ENCODE measurements at places on chromosomes 12 and 14.

DNA sequence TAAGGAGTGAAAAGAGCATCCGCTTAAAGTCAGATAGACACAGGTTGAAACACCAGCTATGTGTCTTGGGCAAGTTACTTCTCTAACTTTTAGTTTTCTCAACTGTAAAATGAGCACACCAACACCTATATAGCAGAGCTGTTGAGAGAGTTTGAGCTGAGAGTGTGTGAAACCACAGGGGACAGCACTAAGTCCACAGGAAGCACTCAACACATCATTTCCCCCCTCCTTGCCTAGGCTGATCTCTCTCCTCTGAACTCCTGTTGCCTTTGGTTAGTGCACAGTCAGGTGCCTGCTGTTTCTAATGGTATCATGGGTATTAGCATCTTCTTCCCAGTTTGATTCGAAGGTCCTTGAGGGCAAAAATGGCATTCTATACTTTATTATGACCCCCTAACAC, 176.7 kb downstream of the DPF3 start:
- DNase-seq = no peak

DNA sequence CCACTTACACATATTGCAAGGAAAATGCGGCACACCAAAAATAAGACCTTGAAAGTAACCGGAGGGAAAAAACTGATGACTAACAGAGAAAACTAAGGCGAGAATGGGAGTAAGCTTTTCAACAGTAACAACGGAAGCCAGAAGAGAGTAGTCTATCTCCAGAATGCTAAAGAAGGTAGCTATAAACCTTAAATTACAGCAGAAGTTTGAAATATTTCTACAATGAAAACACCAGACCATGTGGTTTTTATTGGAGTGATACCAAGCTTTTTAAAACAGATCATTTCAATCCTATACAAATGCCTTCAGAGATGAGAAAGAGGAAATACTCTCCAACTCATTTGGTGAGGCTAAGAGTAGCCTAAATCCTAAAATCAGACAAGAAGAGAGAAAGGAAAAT, 209.5 kb downstream of the ANO6 start:
- no peak for DNase-seq

- no peak for DNase-seq
These were observed 76.6 kb downstream of the DCAF5 start for GRCh38 chr14:69076341-69076740.

DNA sequence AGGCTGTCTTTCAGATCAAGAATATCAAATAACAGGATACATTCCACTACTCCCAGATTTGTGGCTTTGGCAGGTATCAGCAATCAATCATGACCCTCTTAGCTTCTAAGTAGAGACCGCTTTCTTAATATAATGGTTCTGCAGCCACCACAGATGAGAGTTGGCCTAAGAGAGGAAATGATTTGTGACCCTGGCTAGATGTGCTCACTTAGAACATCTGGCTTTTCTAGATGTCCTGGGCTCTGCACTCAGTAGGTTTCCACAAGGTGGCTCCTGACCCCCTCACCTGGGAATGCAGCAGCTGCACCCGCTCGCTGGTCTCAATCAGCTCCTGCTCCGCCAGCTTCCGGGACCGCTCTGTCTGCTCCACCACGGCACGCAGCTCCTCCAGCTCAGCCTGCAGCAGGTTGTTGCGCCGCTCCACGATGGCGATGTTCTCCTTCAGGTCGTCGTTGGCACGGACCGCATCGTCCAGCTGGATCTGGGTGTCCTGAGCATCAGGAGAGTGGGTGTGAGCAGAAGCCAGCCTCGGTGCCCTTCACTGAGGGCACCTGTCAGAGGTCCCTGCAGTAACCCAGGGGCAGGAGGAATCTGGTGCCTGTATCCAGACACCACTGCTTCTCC, 8.9 kb downstream of the CMTM5 start:
- DNase-seq = no peak

GRCh38 chr12:108854451-108855283, 2.7 kb downstream of the SSH1 start:
- DNase-seq = peak; percentile 78

DNA sequence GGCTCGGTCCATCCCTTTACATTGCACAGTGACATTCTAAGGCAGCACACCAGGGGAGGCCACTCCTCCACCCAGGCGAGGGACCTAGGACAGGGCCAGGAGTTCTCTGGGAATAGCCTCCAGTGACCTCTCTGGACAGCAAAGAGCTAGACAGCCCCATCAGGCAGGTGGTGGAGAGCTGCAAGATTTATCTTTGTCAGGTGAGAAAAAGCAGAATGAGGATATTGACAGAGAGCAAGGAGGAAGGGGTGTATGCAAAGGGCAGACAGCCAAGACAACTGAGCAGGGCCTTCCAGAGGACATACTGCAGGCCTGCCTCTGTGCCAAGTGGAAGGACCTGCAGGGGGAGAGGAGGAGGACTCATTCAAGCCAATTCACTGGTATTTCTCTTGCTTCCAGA, 112.4 kb upstream of the MAX start:
- no peak for DNase-seq

GRCh38 chr12:52398176-52398575, 8.0 kb downstream of the KRT82 start:
- no peak for DNase-seq

DNA sequence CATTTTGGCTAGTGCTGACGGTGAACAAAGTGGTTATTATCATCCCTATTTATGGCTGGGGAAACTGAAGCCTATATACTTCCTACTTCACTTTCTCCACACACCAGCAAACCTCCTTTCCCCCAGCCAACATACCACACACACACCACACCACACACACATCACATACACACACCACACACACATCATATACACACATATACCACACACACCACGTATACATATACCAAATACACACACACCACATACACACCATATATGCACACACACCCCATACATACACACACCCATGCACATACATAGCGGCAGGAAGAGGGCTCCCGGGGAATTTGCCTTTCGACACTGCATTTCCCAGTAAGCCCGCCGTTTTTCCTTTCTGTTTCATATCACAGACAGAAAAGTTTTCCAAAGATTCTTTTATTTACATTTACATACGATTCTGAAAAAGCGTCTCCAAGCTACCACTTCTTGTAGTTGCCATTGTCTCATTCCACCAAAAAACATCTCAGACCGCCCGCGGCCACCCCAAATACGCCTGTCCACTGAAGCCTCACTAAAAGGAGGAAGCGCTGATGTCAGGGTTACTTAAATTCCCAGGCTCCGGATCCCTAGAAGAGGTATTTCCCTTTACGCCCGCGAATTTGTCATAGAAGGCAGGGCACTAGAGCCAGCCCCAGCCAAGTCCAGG, 823 bp upstream of the RAB5B start:
- DNase-seq = peak; percentile 54

DNA sequence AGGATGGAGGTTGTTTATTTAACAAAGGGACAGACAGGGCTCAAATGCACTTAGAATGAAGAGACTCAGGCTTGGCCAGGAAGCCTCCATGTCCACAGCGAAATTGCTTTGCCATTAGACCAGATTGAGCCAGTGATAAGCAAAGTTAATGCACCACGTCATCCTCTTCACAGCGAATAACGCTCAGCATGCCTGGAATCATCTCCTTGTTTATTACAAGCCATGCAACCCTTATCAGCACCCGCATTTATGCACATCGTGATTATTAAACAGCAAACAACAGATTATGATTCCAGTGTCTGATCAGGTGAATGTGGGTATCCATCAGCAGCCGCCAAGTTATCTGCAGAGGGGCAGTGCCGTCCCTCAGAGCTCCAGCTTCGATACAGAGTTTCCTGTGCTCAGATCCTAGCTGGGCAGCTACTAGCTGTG, 175.0 kb upstream of the TMEM132C start:
- no peak for DNase-seq

- no peak for DNase-seq
These were observed 12.9 kb downstream of the GNG2 start for GRCh38 chr14:51873221-51873893.

GRCh38 chr14:89959853-89960445, 4.2 kb downstream of the TDP1 start:
- no peak for DNase-seq

- DNase-seq = no peak
These were observed 145.6 kb downstream of the PRKD1 start for GRCh38 chr14:29782041-29782440.

DNA sequence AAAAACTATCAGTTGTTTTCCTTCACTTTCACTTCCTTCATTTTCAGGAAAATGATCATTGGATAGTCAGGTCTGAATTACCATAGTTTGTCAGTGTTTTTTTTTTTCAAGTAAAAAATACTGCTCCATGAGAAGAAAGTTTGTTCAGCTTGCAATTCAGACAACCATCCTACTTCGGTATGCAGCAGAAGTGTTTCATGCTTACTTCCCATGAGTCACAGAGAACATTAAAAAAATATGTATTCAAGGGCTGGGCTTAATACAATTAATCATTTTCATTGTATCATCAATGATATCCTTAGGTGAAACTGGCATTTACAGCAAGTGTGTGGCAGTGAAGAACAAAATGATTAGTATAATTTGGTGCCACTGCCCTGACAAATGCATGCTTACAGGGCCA, 21.6 kb downstream of the PYM1 start:
- no peak for DNase-seq

DNA sequence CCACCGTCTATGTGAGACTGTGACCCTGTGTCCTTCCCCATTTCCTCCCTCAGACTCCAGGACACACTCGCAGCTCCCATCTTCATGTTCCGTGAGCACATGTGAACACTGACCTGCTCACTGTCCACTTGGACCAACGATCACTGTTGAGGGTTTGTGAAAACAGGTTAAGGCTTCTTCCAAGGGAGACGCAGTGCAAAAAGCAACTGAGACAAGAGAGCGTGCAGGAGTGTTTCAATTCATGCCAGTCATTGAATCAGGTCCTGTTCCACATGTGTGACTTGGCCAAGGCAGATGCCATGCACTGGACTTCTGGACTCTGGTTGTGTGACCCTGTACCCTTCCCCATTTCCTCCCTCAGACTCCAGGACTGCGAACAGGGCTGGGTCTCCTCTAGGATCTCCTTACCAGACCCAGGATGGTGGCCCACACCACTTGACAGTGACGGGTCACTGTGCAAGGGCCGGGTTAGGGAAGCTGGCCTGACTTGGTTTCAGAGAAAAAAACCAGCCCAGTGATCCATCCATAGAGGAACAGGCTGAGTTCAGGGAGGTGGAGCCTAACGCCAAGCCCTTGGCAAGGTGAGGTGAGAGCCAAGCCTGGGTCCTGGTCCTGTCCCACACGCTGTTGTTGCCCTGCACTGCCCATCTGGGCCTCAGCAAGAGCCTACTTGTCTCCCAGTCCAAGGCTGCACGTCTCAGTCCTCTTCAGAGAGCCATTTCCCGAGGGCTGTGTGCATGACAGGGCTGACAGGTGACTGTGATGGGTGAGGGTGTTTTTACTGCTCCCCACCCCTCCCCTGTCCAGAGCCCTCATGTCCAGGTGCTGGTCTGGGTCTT, 5.7 kb upstream of the KRT5 start:
- DNase-seq = no peak

- DNase-seq = no peak
These were observed 161.3 kb downstream of the ZFP36L1 start for GRCh38 chr14:68631394-68632053.

DNA sequence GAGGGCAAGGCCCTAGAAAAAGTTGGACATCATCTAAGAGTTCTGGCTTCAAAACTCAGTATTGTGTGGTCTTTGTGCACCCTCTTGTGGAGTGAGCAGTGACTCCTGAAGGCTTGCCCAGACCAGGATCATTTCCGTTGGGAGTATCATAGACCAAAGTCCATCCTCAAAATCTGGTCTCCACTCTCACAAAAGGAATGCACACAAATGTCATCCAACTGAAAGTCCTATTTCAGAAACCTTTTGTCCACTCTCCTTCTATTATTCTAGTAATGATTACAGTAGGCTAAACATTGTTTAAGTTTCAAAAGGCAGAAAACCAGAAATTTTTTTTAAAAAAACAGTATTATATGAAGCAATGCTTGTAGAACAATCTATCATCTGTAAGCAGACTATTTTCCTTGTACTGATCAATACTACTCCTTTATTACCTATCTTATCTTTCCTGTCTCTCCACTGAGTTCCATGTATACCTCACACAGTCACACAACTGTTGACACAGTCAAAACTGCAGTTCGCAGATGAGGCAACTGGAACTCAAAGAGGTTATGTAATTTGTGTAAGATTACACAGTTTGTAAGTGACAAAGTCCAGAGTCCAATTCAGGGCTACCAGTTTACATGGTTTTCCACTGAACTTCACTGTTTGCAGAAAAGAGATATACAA, 41.4 kb downstream of the COX16 start:
- peak; percentile 77 for DNase-seq

DNA sequence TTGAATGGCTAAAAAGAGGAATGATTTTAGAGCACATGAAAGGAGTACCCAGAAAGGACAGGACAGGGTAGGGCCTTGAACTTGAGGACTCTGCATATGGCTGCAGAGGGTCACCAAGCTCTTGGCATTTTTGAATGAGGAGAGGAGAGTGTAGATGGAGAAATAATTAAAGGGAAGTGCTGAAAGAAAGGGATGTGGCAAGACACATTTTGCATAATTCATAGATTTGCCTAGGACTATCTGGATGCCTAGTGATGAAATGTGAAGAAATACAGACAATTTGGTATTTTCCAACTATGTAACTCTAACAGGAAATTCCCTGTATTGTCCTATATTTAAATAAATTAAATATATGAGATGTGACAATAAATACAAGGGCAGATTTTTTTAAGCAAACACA, 27.5 kb upstream of the MDM1 start:
- DNase-seq = no peak

DNA sequence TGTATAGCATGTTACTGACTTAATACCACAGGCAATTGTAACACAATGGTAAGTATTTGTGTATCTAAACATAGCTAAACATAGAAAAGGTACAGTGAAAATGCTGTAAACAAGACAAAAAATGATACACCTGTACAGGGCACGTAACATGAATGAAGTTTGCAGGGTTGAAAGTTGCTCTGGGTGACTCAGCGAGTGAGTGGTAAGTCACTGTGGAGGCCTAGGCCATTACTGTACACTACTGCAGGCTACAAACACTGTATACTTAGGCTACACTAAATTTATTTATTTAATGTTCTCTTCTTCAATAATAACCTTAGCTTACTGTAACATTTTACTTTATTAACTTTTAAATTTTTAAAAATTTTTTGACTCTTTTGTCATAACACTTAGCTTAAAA, 158.4 kb downstream of the IPO8 start:
- no peak for DNase-seq

- no peak for DNase-seq
These were observed 9.8 kb downstream of the GPR135 start for GRCh38 chr14:59455411-59455810.

DNA sequence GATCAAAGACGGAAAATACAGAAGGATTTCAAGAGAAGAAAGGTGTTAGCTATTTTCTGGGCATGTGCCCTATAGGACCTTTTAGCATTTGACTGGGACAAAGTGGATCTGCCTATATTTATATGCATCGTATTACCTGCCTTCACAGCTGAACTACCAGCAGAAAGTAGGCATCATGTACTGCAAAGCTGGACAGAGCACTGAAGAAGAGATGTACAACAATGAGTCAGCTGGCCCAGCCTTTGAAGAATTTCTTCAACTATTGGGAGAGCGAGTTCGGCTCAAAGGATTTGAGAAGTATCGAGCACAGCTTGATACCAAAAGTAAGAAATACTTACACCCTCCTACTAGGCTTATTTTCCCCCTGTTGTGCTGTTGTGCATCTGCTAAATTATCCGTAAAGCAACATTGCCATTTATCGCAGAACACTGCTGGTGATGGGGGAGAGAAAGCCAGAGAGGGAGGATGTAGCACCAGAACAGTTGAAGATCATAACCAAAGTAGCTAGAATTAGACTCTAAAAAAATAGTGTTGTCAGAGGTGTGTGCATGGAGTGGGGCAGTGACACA, 282.0 kb upstream of the RGS6 start:
- no peak for DNase-seq
